ENCODE measurements at places on chromosomes 4 and X.

DNA sequence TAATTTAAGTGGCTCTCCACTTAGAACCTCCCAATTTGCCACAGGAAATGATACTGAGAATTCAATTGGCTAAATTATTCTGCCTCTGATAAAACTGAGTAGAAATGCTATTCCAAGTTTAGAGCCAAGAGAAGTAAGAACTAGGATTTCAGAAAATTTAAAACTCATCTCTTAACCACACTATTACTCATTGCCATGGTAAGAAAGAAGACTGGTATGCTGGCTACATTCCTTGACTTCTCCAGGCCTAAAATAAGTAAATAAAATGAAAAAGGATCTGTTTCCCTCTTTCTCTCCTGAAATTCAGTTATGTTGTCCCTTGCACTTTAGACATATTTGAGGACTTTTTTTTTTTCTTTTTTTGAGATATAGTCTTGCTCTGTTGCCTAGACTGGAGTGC, 23.3 kb downstream of the ZNF280C start:
- no peak for DNase-seq

DNA sequence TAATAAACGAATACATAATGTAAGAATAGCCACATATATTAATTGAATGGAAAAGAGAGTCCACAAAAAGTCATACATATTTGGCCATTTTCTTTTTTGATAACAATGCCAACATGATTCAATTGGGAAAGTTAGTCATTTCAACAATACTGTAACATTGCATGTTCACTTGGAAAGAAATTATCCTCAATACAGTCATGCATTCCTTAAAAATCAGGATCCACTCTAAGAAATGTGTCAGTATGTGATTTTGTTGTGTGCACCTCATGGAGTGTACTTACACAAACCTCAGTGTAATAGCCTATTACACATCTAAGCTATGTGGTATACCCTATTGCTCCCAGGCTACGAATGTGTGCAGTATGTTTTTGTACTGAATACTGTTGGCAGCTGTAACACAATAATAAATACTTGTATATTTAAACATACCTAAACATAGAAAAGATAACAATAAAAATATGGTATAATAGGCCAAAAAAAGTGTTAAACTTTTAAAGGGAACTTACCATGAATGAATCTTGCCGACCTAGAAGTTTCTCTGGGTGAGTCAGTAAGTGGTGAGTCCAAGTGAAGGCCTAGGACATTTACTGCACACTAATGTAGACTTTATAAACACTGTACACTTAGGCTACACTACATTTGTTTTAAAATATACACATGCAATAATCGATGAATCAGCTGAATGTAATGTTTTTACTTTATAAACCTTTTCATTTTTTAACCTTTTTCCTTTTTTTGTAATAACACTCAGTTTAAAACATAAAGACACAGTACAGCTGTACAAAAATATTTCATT, 806.8 kb downstream of the PCDH18 start:
- no peak for DNase-seq

DNA sequence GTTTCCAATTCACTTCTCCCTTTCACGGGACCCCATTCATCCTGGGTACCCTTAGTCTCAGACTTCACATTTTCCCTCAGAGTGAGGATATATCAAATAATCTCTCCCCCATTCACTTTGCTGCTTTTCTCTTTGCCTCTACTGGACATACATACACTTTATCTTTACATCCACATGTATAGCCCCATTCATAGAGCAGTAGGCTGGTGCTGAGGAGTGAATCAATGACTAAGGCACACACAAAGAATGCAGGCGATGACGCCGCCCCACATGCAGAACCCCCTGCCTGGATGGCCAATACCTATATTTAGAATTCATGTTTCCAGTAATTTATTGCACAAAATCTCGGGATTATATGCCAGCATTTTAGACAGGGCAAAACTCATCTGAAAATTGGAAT, 554.3 kb upstream of the TENM3 start:
- no peak for DNase-seq

- DNase-seq: no peak
Observed at GRCh38 chr4:143437476-143437875, 76.0 kb upstream of the SMARCA5 start.

DNA sequence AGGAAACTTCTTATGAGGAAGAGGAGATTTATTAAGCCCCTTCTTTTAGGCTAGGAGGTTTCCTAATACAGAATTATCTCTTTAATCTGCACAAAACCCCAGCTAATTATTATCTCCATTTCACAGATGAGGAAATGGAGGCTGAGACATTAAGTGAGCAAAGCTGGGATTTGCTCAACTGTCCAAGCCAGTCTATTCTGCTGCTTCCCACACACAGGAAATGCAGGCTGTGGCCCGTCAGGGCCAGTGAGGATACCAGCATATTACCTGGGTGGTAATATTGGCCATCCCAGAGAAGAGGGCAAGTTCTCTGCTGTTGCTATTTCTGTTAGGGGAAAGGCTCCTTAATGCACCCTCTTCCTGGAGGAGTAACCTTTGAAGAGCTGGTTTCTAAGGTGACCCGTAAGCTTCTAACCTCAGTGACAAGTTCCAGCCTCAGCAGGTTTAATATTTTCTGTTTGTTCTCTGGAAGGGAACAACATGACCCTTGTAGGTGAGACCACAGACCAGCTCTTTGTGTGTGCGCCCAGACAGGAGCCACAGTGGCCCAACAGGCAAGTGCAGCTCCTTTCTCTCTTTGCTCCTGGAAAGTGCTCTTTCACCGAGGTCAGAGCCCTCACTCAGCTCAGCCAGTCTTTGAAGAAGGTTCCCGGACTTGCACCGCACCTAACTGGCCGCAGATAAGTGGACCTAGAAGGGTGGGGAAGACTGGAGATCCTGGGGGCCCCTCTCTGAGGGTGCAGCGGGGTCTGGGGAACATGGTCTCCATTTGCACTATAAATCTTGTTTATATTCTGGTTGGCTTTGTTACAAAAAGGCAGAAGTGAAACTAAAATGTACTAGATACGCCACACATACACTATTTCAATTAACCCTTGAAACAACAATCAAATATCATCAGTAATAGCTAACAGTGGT, 35.5 kb downstream of the TBC1D9 start:
- DNase-seq: no peak
